CD4-positive, alpha-beta T cell treated with Interleukin-1 beta for 1 hour (primary cell): ENCODE measurements at places on chromosomes 6 and 20.

- no peak for DNase-seq
Measured at GRCh38 chr6:20286968-20287565, 74.8 kb upstream of the MBOAT1 start.

DNA sequence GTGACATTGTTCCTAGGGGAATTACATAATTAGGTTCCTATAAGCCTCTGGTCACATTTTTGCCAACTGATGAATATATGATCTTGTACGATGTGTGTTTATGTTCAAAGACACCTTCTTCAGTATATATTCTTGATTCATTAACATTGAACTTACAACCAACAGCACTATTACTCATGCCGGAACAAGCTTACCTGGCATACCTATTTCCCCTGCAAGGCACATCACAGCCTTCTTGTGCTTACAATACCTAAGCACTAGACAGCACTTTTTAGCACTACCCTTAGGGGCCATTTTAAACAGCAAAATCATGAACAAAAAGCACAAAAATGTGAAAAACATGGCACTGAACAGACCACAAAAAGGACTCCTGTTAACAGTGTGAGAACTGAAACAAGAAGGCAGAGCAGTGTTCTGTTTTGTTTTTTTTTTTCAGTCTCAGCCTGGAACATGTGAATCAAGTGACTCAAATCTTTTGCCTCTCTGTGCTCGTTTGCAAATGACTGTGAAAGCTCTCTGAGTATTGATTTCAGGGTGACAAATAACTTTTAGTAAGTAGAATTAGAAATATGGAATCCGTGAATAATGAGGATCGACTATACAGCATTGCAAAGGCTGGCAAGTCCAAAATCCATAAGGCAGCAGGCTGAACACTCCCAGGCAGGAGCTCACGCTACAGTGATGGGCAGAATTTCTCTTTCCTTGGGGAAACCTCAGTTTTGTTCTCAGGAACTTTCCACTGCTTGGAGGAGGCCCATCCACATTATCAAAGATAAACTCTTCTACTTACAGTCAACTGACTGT lies 102.3 kb upstream of the TSHZ2 start:
- DNase-seq = no peak

- DNase-seq = no peak
Measured at GRCh38 chr20:45817376-45818194, 5.1 kb downstream of the UBE2C start.

- no peak for DNase-seq
Measured at GRCh38 chr20:50554694-50555579, 44.8 kb downstream of the PTPN1 start.

- DNase-seq = no peak
Measured at GRCh38 chr6:36829919-36830544, 9.2 kb downstream of the CPNE5 start.

DNA sequence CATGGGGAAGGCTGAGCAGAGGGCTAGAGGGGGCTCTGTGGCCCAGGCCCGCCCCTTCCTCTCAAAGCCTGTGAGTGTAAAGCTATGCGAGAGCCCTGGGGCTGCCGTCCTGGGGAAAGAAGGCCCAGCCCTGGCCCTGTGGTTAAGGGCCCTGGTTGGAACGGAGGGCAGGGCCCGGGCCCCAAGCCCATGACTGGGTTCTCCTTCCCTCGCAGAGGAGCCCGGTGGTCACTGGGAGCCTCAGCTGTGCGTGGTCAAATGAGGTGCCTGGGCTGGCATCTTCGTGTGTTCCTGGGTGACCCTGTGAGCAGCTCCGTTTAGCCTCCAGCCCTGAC lies 56.0 kb downstream of the SMOC2 start:
- no peak for DNase-seq

DNA sequence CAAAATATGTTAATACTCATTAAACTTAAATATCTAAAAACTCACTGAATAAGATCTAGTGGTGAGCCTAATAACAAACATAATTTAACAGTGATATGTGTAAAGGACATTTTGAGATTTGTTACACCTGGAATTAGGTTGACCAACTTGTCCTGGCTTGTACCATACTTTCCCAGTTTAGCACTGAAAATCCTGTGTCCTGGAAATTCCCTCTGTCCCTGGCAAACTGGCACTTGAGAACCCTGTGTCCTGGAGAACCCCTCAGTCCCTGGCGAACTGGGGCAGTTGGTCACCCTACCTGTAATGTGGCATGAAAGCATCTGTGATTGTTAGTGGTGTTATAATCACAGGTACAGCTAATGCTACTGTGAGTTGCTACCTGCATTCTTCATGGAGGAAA lies 6.9 kb upstream of the PRND start:
- DNase-seq = no peak

DNA sequence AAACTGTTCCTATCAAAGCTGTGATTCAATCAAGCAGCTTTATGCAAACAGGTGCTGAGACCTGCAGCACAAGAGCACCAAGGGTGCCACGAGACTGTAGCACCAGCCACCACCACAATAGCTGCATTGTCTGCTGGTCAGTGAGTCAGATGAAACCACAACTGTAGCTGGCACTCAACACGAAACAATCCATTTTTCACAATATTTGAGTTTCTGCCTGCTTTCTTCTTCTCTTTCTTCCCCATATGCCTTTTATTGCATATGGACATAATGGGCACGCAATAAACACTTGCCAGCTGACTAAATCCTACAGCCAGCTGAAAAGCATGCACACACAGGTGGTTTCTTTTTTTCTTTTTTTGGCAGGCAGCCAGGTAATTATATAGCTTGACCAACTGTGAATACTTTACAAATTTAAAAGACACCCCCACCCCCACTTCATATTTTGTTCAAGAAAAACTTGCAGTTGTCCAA lies 16.6 kb downstream of the SLC2A12 start:
- DNase-seq = no peak

DNA sequence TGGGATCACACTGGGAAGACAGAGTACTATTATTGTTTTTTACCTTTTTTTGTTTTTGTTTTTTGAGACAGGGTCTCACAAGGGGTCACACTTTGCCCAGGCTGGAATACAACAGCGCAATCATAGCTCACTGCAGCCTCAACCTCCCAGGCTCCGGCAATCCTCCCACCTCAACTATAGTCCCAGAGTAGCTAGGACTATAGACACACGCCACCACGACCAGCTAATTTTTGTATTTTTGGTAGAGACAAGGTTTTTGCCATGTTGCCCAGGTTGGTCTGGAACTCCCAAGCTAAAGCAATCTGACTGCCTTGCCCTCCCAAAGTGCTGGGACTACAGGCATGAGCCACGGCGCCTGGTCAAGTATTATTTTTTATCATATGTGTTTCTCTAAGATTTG lies 81.0 kb downstream of the ZMYND8 start:
- no peak for DNase-seq

GRCh38 chr6:100230115-100230952 lies 234.4 kb downstream of the SIM1 start:
- DNase-seq = no peak

- DNase-seq = no peak
Measured at GRCh38 chr6:43836507-43837240, 66.7 kb downstream of the VEGFA start.

DNA sequence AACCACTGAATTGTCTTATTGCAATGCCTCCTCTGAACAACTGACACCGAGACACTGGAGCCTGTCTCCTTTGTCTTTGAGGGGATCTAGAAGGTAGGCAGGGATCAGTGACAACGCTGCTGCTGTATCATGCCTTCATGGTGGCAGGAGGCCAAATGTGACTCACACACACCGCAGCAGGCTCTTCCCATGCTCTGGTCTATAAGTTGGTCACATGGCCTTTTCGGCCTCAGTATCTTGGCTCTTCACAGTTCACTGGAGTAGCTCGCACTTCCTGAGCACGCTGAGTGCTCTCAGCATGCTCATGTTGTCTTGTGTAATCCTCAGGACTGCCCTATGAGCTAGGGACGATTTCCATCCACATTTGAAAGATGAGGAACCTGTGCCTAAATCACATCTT lies 167.4 kb upstream of the PCSK2 start:
- DNase-seq = no peak
